Esophagus squamous epithelium (tissue), 5 donors: ENCODE measurements at places on chromosomes 5 and 9.

DNA sequence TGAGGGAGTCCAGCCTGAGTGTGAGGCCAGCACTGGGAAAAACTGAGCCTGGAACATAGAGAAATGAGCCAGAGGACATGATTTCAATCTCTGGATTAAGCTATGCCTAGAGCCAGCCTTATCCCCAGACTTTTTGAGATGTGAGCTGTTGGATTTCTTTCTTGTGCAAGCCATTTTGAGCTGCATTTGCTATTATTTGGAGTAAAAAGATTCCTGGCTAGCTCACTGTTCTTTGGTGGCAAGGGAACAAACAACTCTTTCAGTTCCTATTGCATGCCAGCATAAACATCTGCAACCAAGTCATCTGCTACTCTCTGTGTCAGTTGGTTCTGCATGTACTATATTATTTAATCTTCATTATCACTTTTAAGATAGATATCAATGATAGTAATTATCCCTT, 70.1 kb upstream of the MAN2A1 start:
- no peak for DNase-seq

GRCh38 chr9:102497709-102498108, 497.4 kb upstream of the CYLC2 start:
- DNase-seq, result no peak

DNA sequence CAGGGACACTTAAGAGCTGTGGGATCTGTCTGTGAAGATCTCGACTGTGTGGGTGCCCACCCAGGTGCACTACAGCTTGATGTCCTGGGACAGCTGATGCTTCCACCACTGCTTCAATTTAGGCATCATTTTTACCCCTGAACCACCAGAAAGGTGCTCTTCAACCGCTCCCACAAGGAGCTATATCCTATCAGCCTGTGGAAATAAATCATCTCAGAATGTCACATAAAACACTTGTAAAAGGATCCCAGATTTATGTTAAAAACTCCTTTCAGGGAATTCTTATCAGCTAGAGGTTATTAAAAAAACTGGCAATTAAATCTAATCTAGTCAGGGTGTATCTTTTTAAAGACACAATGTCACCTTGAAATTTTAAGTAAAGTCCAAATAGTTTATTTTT, 82.7 kb upstream of the PCA3 start:
- no peak for DNase-seq

- DNase-seq, result no peak
These were observed 3.2 kb downstream of the TGFBR1 start for GRCh38 chr9:99108131-99108530.
